ENCODE measurements at places on chromosomes 5 and 9.

DNA sequence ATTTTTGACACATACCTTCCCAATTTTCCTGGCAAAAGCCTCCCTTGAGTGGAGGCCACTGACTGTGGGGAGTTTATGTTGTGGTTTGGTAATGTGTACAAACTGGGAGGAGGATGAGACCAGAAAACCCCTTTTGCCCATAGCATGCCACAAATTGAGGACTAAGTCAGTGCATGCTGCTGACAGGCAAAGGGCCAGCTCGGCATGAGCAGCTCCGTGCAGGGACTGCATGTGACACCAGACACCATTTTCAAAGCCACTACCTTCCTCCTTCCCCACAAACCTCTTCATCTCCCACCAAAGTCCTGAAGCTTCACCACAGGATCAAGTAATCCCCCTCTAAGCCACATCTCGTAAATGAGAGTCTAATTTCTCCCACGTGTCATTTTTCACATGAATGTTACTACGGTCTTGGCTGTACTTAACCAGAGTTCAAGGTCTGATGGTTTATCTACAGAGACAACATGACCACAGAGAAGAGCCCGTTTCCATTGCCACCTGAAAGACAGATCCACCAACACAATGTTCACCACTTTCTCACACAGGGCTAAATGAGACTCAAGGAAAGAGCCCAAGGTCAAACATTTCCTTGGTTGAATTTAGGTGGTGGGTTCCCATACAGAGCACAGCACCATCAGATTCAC is 106.5 kb downstream of the NFIB start:
- no peak for DNase-seq

DNA sequence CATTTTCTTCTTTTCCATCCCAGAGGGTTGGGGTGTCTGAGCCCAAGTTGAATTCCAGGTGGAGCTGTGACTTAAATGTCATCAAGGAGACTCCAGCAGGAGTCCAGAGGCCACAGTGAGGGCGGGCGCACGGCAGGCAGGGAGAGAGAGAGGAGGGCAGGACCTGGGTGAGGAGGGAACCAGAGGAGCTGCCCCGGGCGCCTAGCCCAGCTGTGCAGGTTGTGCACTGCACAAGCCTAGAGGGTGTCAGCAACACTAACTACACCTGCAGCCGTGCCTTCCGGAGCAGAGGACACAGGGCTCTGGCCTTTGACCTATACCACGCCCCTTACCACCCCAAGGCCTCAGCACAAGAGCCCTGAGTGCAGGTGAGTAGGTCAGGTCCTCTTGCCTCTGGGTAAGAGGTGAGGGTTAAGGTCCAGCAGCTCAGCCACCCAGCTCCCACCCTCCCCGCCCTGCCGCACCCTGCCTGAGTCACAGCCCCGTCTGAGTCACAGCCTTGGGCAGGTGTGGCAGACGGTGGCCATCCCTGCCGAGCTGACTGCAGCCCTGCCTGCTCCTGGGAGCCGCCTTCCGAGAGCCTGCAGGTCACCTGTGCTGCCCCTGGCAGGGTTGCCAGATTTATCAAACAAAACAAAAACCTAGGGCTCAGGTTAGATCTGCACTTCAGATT is 6.4 kb upstream of the AGPAT2 start:
- no peak for DNase-seq

DNA sequence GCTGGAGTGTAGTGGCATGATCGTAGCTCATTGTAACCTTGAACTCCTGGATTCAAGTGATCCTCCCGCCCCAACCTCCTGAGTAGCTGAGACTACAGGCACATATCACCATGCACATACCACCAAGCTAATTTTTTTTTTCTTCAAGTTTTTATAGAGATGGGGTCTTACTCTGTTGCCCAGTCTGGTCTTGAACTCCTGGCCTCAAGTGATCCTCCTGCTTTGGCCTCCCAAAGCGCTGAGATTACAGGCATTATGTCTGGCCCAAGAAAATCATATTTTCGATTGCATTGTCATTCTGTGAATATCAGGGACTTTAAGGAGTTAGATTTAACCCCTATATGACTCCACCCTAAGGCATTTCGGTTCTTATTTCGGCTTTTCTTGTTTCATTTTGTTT is 116.6 kb downstream of the VPS13A start:
- no peak for DNase-seq

DNA sequence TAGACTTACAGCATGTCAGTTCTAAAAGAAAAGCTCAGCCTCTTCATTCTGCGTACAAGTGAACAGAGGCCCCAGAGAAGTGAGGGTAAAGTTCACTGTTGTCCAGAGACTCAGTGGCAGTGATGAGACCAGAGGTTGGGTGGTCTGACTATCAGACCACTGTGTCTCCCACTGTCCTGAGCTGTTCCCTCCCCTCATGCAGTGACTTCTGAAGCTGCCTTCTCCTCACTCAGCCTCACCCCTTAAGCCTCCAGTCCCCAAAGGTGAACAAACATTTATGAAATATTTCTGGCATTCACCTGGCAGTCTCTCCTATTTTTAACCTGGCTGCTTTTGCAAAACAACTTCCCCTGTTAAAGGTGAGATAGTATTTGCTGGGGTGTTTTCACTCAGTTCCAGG is 54.7 kb downstream of the ABLIM3 start:
- no peak for DNase-seq

DNA sequence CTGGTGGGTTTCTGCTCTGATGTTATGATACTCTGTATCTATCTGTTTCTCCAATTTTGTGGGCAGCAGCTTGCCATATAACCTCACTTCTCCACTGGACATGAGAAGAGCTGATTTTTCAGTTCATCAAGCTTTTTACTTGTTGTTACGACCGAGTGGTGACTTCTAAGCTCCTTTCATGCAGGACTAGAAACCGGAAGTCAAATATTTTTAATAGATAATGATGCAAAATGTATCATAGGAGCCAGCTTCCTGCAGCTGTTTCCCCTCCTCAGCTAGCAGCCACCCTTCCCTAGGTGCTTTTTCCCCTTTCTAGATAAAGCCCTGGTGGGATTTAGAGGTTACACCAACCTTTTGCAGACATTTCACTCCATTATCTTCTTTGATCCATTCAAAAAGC is 17.0 kb upstream of the ADAM19 start:
- DNase-seq: no peak

GRCh38 chr5:169862391-169862811 is 117.9 kb downstream of the INSYN2B start:
- no peak for DNase-seq
